IPS DF 19.7 (cell line): ENCODE measurements at places on chromosomes 16 and 17.

DNA sequence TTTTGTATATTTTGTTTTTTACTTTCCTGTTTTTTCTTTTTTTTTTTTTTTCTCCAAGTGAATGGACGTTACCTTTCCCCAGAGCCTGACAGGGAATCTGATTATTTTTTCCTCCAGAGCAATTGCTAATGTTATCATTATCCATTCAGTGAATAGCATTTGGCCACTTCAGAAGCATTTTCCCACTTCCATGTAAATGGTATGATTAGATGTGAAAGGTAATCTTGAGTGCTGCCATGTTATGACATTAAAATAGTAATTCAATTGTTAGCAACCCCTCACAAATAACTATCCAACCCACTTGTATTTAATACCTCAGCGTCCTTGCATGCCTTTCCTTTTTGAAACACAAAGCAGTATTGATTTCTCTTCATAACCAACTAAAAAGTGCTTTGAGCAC is 1243.8 kb downstream of the CDH8 start:
- DNase-seq, result no peak

DNA sequence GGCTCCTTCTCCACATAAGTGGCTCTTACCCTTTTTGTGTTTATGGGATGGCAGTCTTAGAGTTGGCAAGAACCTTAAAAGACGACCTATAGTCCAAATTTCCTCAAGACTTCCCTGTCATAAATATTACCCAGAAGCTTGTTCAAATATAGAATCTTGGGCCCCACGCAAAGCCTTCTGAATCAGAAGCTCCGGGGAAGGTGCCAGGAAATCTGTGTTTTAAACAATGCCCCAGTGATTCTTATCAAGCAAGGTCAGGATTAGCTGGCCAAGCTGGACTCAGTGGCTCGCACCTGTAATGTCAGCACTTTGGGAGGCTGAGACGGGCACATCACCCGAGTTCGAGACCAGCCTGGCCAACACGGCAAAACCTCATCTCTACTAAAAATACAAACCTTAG is 85.7 kb downstream of the TIMM22 start:
- no peak for DNase-seq

GRCh38 chr17:40551879-40552768 is 13.1 kb downstream of the CCR7 start:
- DNase-seq, result no peak

DNA sequence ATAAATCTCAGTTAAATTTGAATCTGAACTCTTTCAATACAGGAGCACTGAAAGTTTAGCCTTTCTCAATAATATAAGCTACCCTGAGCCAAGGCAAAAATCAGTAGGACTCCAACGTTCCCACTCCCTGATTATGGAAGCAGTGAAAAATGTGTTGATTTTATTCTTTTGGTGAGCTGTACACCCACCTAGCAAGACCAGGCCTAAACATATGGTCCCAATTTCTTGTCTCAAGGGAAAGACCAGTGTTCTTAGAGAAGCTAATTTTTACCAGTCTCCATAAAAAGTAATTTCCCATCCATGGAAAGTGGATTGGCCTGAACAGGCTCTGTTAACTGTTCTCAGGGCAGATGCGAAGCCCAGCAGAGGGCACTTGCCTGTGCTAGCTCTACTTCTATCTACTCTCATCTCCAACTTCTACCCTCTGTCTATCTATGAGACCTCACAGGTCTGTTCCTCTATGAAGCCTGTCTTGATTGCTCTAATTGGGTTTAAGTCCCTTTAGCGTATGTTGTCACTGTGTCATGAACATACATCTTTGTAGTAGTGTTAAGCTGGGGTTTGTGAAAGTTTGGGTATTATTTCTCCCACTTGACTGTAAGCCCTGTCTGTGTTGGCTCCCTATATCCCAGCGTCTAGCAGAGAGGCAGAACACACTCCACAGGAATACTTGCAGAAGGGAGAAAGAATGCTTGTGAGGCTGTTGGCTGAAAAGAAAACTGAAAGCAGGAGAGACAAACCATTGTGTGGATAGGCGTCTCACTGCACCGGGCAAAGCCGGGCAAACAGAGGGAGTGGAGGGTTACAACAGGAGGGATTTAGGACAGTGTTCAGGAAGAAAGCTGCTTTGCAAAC is 167.1 kb upstream of the MAF start:
- no peak for DNase-seq

DNA sequence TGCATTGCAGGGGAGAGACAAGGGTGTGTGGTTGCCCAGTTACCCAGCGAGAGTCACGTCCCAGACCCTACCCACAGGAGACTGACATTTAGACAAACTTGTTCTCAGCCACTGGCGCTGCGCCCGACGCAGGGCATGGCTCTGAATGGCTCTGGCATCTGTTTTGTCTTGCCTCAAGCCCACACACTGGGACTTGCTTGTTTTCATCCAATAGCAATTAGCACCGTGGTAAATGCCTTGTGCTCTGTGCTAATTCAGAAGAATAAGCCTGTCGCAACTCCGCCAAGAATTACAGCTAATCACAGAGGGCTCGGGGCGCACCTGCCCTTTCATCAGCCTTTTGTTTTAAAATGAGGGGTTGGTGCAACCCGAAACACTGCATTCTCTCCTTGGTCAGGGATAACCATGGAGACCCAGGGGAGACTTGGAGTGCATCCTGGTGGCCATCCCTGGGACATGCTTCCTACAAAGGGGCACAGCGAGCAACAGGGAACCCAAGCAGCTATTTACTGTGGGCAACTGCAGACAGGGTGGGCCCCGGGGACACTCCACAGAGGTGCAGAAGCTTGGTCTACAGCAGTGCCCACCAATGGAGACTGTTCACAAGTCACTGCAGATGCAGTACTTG is 220.6 kb upstream of the ZFHX3 start:
- no peak for DNase-seq

GRCh38 chr16:87465306-87465705 is 27.5 kb downstream of the ZCCHC14 start:
- DNase-seq, result no peak

GRCh38 chr17:7352503-7352889 is 534 bp downstream of the KCTD11 start:
- no peak for DNase-seq

GRCh38 chr17:35878361-35878760 is 1.8 kb downstream of the CCL5 start:
- no peak for DNase-seq

DNA sequence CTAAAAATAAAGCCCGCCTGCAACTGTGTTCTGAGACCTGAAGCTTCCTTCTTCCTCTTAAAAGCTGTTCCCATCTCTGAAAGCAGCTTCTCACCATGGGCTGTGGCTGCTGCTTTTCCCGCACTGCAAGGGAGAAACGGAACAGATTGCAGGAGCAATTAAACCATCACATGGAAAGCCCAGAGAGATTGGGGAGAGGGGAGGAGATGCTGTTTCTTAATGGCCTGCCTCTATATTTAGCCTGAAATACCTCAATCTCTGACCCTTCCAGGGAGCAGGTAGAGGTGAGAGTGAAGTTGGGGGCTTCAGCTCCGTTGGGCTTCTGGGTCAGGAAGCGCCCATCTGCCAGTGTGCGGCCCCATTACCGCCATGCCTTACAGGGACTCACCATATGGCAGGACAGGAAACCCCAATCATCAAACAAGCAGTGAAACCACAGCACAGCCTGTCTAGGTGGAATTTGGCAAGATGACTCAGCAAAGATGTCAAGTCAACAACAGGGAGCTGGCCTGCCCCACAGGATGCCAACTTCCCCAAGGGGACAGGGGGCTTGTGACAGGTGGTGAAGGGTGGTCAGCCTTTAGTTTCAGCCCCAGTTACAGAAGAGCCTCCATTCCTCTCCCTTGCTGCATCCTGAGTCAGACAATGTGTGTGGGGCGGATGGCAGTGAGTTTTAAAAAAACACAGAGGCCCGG is 286.6 kb upstream of the CCL2 start:
- DNase-seq, result no peak

DNA sequence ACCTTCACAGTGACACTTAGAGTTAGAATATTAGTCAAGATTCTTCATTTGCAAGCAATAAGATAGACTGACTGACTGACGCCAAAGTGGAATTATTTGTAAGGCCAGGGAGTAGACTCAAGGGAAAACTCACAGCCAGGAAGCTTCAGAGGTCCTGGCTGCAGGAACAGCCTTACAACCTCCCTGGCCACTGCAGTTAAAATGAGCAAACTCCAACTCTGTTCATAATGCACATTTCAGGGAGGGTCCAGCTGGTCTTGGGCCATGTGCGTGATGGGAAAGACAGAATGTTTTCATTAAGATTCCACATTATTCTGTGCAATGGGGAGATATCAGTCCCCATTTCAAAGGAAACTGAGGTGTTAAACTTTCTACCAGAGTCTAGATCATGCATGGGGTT is 9.9 kb downstream of the CAPNS2 start:
- no peak for DNase-seq

DNA sequence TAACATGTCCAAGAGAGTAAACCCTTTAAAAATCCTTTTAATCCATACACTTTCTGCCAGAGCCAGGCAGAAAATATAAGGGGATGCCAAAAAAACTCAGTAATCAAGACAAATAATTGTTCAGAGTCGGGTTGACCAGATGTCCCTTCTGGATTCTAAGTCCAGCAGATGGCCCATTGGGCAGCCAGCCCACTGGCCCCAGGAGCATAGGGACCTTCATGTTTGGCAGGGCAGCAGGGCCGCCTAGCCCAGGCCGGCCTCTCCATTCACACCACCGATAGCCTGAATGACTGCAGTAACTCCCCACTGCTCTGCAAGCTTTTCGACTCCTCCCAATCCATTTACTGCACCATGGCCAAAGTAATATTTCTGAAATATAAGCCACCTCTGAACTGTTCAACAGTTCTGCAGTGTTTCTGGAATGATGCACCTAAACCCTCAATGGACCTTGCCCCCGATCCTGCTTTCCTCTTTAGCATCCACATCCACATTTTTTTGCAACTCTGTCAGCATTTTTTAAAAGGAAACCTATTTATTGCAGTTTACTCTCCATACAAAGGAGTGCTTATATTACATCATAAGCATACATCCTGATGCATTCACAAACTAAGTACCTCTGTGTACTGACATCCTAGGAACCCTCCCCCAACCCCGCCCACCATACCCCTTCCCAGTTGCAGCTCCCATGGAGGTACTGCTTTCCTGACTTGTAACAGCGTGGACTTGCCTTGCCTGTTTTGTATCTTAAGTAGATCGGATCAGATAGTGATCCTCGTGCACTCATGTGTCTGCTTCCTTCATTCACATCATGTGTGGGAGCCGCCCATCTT is 46.4 kb downstream of the LDHD start:
- DNase-seq, result no peak

DNA sequence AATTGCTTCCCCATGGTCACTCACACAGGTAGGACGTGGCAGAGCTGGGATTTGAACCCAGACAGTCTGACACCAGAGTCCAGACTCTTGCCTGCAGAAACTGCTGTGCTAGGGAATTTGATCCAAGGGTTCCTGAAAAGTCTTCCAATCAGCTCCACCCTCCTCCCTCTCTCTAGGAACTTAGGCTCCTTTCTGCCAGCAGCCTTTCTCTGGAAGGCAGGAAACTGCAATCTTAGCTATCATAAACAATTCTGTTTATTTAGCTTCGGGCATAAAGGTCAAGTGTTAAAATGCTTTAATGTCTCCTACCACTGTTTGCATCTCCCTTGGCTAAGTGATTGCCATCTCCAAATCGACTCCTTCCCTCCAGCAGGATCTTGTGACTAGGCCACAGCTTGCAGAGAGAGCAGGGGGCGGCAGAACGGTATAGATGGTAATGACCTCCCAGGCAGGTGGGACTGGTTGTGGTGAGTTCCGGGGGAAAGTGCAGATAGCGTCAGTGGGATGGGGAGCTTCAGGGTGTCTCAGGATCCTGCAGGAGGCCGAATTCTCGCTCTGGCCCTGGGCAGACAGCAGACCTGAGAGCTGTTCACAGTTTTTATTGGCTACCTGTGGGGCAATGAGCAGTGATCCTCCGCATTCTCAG is 882.4 kb upstream of the EEF2KMT start:
- no peak for DNase-seq

DNA sequence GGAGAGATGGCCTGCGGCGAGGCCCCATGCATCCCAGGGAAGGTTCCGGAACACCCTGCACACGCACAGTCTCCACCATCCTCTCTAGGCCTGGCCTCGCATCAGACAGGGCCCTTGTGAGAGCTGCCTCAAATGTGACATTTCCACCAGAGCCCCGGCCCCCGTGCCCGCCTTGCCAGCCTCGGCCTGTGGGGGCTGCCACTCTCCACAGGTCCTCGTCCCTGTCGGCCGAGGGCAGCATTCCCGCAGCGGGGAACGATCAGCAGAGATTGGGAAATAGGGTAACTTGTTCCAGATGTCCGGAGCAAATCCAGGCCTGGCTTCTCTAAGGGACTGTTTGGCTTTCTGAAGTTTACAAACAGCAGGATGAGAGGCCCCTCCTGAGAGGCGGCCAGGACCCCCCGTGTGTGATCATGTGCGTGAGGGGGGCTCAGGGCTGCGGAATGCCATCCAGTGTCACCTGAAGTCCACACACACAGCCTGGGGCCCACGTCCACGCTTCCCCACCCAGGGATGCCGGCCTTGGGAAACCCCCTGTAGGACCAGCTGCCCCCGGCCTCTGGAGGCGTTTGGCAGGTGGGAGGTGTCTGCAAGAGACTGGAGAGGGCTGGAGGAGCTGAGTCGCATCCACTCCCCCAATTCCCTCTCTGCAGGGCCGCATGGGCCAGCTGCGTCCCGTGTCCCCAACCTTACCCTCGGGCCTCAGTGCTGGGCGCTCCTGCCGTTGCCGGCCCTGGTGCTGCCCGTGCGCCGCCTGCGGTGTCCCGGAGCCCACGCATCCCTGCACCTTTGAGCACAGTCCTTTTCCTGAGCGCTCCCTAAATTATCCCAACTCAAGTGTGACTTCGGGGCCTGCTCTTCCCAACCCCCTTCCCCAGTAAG is 70.4 kb downstream of the ZDHHC7 start:
- no peak for DNase-seq
